ENCODE measurements at places on chromosomes 12 and 14.
A peak's percentile ranks its signal among the peaks of the same experiment; 100 is the strongest.

GRCh38 chr12:106919910-106920544, 35.7 kb upstream of the TMEM263 start:
- DNase-seq: no peak

DNA sequence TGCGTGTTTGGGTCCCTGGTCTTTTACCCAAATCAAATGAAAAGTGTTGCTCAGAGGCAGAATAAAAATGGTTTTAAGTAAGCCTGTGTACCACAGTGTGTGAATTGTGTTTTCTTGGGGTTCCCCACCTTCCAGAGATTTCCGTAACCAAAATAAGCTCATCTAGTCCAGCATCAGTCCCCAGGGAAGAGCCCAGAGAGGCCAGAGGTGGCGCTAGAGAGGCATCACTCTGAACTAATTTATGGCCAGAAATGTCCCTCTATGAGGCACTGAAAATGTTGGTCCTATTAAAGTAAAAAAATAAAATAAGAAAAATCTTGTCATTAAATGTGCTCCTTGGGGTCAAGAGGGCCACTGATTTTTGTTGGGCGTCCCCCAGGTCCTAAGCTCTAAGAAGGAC, 24.9 kb upstream of the PRKAB1 start:
- DNase-seq: no peak

- peak; percentile 53 for DNase-seq
Observed at GRCh38 chr14:21525962-21526671, at the start of gene SALL2. SALL2 (minus strand) TSS chr14:21526346; CDS start chr14:21526127, 219 bp downstream.

- no peak for DNase-seq
Observed at GRCh38 chr12:44873898-44874297, 2.2 kb downstream of the NELL2 start.

DNA sequence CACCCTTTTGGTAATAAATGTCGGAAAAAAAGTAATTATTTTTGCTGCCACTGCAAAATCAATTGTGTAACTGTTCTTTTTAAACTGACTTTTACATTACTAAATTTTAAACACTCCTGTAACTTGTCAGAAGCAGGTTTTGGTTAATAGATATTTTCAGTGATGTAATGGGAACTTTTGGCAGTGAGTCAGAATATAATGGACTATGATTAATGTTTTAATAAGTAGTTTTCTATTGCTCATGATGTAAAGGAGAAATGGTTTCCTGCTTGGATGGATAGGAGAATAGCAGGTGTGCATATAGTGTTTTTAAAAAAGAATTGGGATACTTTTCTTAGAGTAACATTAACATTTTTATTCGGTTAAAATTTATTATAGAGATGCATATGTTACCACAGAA, 58.8 kb downstream of the TRMT5 start:
- no peak for DNase-seq

DNA sequence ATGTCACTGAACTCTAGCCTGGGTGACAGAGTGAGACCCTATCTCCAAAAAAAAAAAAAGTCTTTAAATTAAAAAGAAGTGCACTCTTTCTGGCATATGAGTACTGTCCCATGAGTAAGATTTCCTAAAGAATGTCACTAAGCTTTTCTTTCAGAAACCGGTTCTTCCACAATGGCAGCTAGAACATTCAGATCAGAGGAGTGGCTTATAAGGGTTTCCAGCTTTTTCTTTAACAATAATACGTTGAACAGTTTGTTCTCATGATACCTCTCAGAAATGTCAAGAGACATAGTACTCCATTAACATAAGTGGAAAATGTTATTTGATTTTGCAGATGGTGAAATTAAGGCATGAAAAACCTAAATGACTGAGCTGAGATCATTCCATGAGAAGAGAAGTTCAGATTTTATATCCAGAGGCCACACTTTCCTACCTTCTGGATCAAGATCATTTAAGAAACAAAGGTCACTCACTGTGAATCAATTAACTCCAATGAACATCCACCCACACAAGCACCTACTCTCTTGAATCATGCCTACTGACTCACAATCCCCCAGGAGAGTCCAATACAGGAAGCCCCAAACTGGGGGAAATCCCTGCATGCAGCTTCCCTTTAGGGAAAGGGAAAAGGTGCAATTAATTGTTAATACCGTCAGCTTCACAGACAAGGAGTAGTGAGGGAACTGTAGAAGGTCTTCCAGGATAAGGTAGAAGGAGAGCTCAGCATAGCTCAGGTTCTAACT, 86.9 kb downstream of the SPTSSA start:
- no peak for DNase-seq

GRCh38 chr12:51330186-51330585, 6.2 kb upstream of the BIN2 start:
- no peak for DNase-seq

DNA sequence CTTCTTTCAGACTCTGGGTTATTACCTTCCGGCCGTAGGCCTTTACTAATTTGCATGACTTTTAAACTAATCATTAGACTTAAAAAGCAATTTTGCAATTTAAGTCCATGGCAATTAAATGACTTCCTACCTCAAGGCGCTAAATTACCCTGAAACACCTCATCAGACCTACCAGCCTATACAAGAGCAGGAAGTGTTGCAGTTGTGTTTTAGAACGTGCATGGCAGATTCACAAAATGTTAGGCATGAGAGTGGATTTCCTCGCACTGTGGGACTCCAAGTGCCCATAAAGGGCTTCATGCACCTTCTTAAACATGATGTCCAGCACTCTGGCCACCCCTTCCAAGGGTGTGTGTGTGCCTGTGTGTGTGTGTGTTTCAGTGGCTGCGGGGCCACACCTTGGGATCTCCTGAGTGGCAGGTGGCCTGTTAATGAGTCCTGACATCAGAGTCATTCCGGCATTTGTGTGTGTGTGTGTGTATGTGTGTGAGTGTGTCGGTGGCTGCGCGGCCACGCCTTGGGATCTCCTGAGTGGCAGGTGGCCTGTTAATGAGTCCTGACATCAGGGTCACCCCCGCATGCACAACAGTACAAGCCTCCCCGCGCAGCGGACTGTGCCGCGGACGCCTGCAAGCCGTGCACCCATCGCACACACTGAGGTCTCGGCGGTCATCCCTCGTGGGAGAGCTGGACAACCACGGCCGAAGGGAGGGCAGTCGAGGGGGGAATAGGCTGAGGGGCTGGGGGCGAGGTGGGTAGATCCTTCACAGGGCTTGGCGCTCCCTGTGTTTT, 900 bp downstream of the C2CD5 start:
- peak; percentile 13 for DNase-seq

GRCh38 chr12:14982991-14983390, 10.1 kb downstream of the PDE6H start:
- no peak for DNase-seq

Measured in stimulated activated CD4-positive, alpha-beta T cell treated with anti-CD3 and anti-CD28 coated beads, Interleukin-15, amount 100 ng/mL, for 1 hour (primary cell).